ENCODE measurements at places on chromosomes 7 and 10.

GRCh38 chr10:4568731-4569130 is 257.3 kb upstream of the AKR1E2 start:
- DNase-seq = no peak

DNA sequence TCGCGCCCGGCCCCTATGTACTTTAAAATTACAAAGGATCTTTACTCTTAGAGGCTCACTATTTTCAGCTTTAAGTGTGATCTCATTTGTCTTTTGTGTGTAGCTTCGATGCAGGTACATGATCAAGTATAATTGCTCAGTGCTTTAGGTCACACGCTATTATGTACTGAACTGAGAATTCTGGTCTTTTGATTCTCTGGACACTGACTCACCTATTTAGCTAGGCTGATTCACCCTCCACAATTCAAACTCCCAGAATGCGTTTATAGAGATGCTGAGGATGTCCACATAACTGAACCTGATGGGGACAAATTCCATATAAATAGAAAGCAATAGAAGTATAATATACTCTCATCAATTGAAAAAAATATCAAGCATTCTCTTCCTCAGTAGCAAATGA is 57.8 kb downstream of the PRKCQ start:
- no peak for DNase-seq

GRCh38 chr10:2978111-2978510 is 89.2 kb upstream of the PFKP start:
- peak; percentile 35 for DNase-seq

- DNase-seq = no peak
These were observed 142.9 kb upstream of the VWC2 start for GRCh38 chr7:49630513-49630912.

- DNase-seq = no peak
These were observed 33.7 kb upstream of the CABCOCO1 start for GRCh38 chr10:61628875-61629513.

DNA sequence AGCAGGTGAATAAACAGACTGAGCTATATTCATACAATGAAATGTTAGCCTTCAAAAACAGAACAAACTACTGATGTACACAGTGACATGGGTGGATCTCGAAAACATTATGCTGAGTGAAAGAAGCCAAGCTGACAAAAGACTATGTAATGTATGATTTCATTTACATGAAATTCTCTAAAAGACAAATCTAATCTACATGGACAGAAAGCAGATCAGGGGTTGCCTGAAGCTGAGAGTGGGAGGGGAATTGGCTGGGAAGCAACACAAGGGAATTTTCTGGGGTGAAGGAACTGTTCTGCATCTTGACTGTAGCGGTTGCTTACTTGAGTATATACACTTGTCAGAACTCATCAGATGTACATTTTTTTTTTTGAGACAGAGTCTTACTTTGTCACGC is 121.7 kb upstream of the SVIL start:
- no peak for DNase-seq

DNA sequence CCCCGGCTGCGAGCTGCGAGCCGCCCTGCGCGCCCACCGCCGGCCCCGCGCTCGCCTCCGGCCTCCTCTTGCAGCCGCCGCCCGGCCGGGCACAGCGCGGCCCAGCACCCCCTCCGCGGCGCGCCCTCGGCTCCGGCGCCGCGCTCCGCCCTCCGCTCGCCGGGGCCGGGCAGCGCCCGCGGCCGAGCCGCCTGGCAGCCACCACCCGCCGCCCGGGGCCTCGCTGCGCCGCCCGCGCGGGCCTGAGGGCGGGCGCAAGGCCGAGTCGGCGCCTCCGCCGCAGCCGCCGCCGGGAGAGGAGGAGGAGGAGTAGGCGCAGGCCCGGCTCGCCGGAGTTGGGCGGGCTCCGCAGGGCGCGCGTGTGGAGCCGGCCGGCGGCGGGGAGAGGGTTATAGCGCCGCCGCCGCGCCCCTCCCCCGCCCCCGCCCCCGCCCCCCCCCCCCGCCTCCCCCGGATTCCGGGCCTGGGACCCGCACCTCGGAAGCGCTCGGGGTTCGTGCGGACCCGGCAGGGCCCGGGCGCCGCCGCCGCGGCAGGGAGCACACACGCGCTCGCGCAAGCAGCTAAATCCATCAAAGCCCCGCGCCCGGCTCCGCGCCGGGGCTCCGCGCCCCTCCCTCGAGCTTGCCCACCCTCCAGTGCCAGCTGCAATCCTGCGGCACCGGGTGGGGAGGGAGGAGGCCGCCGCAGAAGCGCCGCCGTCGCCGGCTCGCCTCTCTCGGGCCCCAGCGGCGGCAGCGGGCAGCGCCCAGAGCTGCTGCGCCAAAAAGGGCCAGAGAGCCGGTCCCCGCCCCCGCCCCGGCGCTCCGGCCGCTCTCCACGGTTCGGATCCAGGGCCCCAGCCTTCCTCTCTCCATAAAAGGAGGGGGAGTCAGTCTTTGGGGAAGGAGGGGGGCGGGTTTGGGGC is at the start of gene PDGFA:
TSS of gene PDGFA (minus strand) at position 363 of the 907 bp plus-strand sequence. CDS start 845 bp downstream, outside the sequence.
- DNase-seq = peak; percentile 85

DNA sequence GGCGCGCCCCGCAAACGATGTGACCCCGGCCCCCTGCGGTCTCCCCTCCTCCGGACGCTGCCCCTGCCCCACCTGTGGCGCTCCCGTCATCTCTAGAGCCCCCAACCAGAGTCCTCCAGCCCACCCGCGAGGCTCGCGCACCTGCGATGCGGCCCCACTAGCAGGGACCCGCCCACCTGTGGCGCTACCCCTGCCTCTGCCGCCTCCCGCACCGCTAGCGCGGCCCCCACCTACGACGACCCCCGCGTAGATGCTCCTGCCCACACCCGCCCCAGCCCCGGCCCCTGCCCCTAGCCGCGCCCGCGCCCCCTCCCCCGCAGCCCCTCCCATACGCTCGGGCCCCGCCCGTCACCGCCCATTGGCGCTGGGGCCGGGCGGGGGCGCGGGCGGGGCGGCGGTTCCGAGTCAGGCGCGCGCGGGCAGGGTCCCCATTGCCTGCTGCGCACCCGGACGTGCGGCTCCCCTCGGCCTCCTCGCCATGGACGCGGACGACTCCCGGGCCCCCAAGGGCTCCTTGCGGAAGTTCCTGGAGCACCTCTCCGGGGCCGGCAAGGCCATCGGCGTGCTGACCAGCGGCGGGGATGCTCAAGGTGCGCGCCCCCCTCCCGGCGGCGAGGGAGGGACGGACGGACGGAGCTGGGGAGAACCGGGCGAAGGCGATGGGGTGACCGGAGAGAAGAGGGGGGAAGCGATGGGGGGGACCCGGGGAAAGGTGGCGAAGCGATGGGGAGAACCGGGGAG is at the start of gene PFKP:
TSS of gene PFKP (plus strand) at position 431 of the 741 bp plus-strand sequence. CDS start at position 479, 48 bp downstream.
- DNase-seq = no peak

DNA sequence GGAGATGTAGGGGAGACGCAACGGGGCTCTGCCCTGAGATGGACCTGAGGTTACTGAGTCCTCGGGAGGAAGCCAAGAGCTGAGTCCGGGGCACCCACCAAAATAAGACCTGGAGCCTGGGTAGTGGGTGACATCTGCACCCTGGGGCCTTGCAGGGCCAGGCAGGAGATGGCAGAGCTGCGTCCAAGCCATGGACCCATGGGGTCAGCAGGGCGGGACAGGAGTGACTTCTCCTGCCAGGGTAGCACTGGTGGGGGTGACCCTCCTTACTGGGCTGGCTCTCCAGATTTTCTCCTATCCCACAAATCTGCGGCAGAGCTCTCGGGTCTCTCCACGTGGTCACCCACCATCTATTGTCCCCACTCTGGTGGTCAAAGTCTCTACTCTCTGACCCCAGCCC is 2.1 kb downstream of the GHRHR start:
- DNase-seq = no peak

DNA sequence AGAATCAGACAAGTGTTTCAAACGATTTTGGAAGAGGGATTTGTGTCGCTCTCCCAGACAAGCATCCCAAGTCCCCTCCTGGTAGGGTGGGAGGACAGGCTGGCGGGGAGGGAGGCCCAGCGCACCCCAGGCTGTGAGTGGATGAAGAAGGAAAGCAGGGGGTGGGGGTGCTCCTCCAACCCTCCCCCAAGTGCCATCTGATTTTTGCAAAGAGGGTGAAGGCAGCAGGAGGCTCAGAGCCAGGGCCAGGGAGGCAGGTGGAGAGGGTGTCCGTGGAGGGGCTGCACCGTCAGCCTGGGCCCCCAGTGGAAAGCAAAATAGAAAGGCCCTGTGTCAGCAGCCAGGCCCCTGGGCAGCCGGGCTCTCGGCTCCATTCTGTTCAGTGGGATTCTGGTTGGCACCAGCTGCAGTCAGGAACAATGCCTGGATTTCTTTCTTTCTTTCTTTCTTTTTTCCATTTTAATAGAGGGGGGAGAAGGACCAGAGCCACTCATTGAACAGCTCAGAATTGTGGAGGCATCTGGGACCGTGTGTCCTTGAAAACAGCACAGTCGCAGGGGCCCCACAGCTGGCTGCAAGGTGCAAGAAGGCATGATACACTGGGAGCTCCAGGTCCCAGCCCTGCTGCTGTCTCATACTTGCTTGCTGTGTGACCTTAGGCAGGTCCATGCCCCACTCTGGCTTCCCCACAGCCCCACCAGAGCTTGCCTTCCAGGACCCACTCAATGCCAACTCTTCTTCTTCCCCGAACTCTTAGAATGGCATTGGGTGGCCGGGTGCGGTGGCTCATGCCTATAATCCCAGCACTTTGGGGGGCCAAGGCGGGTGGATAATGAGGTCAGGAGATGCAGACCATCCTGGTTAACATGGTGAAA is 7.1 kb upstream of the ZMIZ1 start:
- no peak for DNase-seq

GRCh38 chr10:113035732-113036312 is 85.8 kb downstream of the TCF7L2 start:
- DNase-seq = no peak

DNA sequence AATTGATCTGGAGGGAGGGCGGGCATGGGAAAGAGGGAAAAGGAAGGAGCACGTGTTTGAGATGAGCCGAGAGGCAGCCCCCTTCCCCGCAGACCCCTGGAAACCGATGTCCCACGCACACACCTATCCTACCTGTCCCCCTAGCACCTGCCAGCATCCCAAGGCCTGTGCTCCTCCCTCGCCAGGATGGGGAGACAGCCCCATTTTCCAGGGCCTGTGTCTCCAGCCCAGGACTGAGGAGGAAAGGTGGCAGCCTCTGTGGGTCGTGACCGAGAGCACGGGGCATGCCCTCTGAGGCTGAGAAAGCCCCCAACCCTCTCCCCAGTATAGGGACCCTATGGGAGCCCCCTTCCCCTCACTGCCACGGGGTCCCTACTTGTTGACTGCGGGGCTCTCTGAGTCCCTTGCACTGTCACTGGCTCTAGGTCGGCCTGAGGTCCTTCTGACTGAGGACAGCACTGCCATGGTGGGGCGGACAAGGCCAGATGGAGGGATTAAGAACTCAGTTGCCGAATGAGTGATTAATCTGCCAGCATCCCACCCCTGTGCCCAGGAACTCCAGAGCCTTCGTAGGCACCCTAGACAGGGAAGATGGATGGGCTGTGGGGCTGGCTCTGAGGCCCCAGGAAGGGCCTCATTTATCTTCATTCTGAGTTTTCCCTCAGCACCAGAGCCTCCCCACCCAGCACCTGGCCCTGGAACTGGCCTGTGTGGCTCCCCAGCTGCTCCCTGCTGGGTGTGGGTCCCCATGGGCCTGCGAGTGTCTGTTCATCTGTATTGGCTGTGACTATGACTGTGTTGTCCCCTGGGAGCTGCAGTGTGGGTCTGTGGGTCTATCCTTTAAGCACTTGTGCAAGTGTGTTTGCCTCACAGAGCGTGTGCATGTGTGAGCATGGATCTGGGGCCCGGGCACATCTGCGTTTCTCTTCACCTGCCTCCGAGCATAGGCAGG is 26.0 kb downstream of the CRHR2 start:
- no peak for DNase-seq

DNA sequence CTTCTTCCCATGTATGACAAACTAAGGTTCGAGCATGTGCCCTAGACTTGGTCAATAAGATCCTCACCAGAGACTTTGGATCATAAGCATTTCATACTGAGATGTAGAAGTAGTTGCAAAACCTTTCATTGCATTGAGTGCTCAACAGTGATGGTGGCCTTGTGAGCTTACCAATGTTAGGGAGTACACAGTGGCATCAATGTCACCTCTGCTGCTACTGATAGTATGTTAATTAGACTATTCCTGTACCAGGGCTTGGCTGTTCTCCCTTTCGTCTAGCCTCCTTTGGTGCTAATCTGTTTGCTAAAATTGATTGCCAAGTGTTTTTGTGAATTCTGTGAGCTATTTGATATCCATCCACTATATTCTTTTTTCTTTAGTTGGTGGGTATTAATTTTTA is 264.5 kb upstream of the SEMA3C start:
- no peak for DNase-seq

DNA sequence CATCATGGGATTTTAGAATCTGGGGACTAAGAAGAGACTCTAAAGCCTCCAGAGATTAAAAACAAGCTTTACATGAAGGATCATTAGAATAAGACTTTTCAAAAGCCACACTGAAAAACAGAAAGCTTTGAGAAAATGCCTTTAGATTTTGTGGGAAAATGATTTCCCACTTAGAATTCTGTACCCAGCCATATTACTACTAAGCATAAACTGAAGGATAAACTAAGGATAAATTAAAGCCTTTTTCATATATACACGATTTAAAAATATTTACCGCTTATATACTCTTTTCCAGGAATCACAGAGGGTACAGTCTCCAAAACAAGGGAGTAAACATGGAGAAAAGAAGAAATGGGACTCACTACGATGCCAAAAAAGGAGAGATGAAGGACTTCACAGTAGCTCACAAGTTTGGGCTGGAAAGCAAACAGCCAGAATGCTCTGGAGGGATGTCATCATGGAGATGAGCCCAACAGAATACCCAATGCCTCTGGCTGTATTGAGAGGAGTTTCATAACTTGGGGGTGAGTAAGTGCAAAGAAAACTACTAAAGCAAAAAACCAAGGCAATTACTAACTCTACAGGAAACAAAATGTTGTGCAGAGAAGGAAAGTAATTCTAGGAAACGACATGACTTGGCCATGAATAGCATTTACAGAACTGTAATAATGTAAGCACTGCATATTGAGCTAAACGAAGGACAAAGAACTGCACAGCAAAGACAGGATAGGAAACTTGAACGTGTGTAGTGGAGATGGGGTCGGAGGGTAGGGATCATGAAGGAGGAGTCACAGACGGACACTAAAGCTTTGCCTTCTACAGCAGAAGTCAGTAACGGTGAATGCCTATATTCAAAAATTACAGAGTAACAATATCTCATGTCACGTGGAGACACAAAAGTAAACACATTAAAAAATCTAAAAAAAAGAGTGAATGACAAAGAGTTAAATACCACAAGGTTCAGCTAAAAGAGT is 61.4 kb upstream of the ASAH2 start:
- no peak for DNase-seq

GRCh38 chr10:63137306-63137705 is 4.2 kb downstream of the NRBF2 start:
- no peak for DNase-seq

- no peak for DNase-seq
These were observed 1.8 kb upstream of the FGF8 start for GRCh38 chr10:101777619-101778145.

GRCh38 chr7:121541457-121541856 is 145.3 kb upstream of the FAM3C start:
- no peak for DNase-seq

- DNase-seq = no peak
These were observed 10.6 kb downstream of the VOPP1 start for GRCh38 chr7:55561690-55562089.

GRCh38 chr10:70430493-70431445 is 10.7 kb downstream of the NODAL start:
- DNase-seq = peak; percentile 23

- peak; percentile 53 for DNase-seq
These were observed 119.9 kb downstream of the CCNY start for GRCh38 chr10:35456153-35456720.
